ENCODE measurements at places on chromosomes 12 and 14.

GRCh38 chr14:85122690-85123089 lies 407.3 kb upstream of the FLRT2 start:
- no peak for DNase-seq

- no peak for DNase-seq
These were observed 2.6 kb downstream of the MLXIP start for GRCh38 chr12:122081083-122081696.

DNA sequence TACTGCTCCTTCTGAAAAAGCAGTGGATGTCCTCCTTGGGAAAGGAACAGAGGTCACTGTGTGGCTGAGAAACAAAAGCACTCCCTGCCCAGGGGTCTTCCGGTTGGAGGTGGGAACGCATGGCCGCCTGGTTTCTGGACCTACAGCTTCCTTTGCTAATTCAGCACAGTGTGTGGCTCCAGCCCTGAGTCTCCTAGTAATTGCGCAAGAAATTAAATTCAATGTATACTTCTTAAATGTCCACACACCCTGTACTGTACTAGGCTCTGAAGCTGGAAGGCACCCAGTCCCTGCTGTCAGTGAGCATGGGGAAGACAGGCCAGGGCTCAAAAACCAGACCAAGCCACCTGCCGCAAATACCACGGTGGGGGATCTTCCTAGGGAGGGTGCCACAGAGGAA lies 13.4 kb downstream of the SLC24A4 start:
- no peak for DNase-seq

DNA sequence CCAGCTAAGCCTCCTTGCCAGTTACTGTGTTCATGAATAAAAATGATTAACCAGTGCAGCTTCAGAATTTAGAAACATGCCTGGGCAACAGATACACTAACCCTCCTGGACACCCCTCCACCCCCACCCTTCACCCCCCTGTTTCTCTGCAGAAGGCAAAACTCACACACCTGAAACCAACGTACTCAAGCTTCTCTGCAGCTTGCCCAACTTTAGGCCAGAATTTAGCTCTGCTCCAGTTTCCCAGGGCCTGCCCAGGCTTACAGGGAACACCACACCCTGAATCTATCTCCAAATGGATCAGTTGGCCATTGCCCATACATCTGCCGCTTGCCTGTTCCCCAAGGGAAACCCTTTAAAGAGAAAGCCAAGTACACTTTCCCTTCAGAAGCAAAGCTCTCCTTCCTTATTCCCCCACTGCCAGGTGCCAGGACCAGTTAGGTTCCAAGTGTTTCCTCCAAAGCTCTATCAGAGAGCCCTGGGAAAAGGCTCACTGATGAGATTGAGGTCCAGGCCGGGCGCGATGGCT lies 1.8 kb upstream of the SPPL3 start:
- DNase-seq, result no peak
